ENCODE measurements at places on chromosomes 11 and 22.
A peak's percentile ranks its signal among the peaks of the same experiment; 100 is the strongest.

DNA sequence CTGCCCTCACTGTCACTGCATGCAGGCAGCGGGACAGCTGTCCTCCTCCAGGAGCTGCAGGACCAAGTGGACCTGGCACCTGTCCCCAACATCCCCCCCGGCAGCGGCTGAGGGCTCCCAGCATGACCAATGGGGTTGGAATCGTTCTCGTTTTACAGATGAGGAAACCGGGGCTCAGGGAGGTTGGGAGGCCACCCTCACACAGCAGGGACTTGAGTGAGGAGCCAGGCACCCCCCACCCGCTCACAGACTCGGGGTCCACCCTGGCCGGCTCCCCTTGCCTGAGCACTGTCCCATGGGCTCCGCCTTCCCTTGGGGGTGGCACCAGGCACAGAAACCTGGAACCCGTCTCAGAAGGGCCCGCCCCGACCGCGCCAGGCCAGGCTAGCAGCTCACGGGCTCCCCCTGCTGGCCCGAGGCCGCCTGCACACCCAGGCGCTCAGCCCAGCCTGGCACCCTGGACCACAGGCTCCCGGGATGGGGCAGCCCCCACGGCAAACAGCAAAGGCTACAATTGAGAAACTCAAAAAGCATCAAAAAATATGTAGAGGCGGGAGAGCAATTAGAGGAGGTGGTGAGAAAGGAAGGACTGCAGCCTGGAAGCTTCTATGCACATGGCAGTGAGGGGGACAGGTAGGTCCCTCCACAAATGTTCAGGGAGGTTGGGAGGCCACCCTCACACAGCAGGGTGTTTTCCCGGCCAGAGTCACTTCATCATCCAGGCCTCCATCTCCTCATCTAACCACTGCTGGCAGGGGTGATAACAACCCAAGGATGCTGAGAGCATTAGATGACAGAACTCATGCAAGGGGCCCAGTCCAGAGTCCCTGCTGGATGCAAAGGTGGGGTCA, 12.8 kb downstream of the MACROD1 start:
- peak; percentile 67 for DNase-seq

DNA sequence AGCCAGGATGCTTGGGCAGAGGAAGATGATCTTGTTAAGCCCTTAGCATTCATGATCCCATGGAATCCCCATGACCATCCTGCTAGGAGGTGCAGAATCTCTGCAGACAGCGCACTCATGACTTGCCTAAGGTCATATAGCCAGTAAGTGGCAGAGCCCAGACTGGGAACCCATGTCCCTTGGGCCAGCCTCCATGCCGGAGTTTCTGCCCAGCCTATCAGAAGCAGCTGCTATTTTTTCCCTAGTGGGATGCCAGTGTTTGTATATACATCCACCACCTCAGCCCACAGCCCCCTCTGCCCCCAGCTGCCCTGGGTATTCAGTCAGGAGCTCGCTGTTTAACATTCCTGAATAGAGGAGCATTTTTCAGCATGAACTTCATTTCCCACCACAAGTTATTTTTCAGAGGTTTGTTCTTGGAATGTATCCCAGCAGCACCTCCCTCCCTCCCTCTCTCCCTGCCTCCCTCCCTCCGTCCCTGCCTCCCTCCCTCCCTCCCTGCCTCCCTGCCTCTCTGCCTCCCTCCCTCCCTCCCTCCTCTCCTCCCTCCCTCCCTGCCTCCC, 34.4 kb upstream of the SUSD2 start:
- DNase-seq: no peak

DNA sequence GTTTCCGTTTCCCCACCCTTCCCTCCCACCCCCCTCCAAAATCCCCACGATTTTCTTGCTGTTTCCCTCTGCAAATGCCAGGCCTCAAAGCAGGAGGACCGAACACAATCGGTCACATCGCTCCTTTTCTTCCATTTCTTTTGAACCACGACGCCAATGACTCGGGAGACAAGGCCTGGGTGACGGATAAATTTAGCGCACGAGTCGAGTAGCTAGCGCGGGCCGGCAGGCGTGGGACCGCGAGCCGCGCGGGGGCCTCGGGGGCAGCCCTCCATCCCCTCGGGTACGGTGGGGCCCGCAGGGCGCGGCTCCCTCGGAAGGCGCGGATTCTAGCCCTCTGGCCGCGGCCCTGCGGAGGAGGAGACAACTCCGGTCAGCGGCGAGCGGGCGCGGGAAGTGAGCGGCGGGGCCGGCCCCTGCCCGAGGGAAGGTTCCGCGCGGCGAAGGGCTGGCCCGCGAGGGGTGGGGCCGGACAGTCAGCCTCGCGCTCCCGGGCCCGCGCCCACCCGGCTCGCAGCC, 414 bp downstream of the JOSD1 start:
- DNase-seq: no peak

DNA sequence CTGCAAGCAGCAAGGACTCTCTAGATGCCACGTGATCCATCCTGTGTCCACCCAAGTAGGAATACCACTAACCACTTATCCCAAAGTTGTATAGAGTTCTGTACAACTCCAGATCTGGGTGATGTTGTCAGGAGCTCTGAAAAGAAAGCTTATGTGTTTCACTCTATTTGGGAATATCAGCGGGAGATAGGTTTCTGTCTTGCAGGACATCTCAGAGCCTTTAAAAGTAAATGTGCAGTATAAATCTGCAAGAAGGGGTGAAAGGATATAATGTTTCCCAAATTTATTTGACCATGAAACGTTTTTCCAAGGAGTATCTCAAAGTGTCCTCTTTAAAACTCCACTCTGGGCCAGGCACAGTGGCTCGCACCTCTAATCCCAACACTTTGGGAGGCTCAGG, 13.9 kb downstream of the IRAG1 start:
- no peak for DNase-seq

DNA sequence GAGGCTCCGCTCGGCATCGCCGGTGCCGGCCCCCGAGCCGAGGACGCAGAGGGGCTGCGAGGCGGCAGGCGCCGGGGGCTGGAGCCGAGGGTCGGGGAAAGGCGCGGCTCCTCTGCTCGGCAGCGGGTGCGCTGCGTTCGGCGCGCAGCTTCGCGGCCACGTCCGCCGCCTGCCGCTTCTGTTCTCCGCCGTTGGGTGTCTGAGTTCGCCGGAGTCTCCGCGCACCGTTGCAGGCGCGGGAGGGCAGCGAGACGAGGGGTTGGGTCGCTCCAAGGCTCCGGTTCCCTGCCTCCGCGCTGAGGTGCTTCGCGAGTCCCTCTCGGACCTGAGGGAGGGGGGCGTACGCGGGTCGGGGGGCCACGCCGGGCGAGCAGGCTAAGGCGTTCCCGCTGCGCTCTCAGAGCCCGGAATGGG, 347 bp downstream of the MN1 start:
- no peak for DNase-seq

GRCh38 chr11:1074244-1075221, at the start of gene MUC2:
MUC2 (plus strand) TSS chr11:1074874.
- no peak for DNase-seq

GRCh38 chr11:104764710-104765045, 133.6 kb downstream of the CASP12 start:
- no peak for DNase-seq

- no peak for DNase-seq
Measured at GRCh38 chr22:25375683-25376082, 156.2 kb downstream of the CRYBB2 start.

DNA sequence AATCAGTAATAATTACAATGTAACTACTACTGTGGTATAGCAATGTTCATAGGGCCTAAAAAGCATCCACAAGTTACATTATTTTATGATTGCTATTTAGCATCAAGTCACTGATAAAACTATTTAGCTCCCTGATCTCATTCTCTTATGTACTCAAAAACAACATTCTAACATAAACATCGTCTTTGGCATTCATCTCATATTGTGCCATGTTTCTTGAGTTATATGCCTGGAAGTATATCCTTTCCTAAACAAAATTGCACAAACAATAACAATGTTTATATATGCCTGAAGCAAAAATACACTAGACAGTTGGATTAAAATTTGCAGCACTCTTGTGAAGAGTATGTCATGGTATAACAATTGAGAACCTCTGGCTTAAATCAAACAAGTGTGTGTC, 34.1 kb downstream of the HORMAD2 start:
- no peak for DNase-seq

- no peak for DNase-seq
Measured at GRCh38 chr11:18223591-18224387, 12.8 kb downstream of the SAA4 start.

- DNase-seq: no peak
Measured at GRCh38 chr11:62846177-62846576, 6.8 kb upstream of the WDR74 start.

DNA sequence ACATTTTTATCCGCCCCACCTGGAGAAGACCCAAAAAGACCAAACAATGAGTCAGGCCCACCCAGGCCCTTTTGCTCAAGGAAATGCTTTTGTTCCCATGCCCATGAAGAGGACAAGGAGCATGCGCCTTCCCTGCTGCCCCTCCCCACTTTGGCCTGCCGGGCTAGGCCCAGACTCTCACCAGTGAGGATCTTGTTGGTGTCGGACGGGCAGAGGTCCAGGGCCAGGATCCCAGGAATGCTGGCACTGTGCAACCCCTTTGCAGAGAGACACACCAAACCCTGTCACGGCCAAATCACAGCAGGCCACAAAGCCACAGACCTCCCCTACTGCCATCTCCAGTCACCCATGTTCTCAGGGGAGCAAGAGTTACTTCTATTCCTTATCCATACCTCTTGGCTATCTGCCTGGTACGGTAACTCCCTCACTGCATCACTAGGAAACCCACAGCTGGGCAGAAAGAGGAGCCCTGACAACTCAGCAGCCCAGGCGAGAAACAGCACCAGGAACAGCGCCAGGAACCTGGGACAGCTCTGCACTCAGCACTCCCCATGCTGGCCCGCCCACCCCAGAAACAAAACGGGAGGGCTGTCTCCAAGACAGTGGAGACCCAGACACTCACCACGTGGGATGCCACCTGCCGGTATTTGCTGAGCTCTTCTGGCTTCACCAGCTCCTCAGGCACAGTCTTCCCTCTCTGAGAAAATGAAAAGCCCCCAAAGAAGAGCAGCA, 5.5 kb downstream of the PRPF19 start:
- no peak for DNase-seq

- DNase-seq: no peak
Measured at GRCh38 chr11:126817096-126817495, 183.5 kb downstream of the KIRREL3 start.

- DNase-seq: no peak
Measured at GRCh38 chr22:31150615-31151014, 9.4 kb upstream of the RNF185 start.

- no peak for DNase-seq
Measured at GRCh38 chr22:42340829-42341383, 70.5 kb upstream of the TCF20 start.

Data from stimulated activated CD8-positive, alpha-beta memory T cell treated with anti-CD3 and anti-CD28 coated beads, Interleukin-2, amount 100 ng/mL, for 48 hours (primary cell).